ENCODE measurements at places on chromosomes 1 and 21.

DNA sequence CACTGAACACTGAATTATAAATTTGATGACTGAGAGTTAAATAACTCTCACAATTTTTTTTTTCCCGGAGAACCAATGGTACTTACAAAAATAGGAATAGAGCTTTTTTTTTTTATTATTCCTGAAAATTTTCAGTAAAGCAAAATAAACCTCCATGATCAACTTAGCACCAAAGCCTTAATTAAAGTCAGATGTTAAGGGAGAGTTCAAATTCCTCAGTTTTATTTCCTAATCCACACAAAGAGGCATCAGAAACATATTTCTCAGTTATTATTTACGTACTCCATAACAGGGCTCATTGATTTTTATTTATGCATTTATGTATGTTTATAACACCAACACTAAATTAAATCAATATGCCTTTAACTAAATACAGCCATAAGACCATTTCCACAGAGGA, 55.5 kb downstream of the PLPPR5 start:
- DNase-seq: no peak

DNA sequence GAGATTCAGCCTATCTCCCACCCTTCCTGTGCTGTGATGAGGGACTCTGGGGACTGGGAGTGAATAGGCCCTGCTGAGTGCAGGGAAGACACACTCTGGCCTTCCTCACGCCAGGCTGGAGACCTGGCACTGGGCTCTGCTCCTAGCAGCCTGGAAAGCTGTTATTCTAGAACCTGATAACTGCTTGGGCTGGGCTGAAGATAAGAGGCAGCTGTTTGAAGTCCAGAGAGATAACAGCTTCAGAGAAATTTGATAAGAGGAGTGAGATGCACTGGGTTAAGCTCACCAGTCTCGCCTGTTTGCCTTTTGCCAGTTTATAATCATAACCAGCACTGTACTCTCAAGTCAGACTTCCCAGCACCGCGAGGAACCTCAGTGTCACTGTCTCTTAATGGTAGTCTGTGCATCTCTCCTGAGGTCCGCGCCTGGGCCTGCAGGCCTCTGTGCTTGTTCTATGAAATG, 46.6 kb upstream of the GPR37L1 start:
- DNase-seq: no peak

DNA sequence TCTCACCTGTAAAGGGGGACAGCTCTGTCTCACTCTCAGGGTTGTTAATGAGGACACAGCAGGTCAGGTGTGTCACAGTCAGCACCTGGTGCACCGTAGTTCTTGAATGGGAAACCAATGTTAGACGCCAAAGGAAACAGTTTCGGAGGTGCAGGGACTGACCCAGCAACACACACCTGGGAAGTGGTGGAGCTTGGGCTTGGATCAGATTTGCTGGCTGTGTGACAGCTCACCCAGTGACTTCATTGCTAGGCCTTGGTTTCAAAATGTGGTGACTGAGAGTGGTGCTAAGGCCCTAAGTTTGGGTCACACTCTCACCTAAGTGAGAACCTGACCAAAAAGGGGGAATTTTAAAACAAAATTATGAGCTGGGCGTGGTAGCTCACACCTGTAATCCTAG, 34.9 kb downstream of the ALPL start:
- DNase-seq: no peak

- no peak for DNase-seq
These were observed 46.0 kb upstream of the A3GALT2 start for GRCh38 chr1:33366762-33367484.

GRCh38 chr1:179322557-179322956, 29.0 kb downstream of the SOAT1 start:
- DNase-seq: no peak

DNA sequence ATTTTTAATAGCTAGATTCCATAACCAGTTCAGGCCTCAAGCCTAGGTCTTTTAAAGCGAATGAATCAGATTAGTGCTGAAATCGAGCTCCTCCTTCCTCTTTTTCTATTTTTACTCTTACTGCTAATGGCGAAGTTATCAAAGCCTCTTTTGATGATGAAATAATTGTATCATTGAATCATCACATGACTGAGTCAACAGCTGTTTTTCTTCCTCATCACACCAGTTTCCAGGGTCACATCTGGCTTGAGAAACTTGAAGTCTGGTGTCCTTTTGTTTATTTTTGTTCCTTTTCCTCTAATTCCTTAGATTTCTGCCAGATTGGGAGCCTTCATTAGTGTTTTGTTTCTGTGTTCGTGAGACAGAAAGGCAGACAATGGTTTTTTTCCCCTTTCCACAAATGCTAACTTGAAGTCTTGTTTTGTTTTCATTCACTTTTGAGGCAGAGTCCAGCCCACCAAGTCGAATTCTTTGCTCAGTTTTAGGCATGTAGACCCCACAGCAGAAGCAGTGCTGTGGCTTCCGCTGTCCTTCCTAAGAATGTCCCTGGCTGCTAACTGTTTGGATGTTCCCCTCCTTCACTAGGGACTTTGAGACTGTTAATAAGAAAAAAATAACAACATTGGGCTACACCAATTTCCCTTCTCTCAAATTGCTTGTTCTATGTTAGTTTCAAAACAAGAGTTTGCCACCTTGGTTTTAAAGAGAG, 51.9 kb upstream of the FMOD start:
- no peak for DNase-seq

Measured in GM12892 (cell line).